ENCODE measurements at places on chromosomes 3 and 15.

DNA sequence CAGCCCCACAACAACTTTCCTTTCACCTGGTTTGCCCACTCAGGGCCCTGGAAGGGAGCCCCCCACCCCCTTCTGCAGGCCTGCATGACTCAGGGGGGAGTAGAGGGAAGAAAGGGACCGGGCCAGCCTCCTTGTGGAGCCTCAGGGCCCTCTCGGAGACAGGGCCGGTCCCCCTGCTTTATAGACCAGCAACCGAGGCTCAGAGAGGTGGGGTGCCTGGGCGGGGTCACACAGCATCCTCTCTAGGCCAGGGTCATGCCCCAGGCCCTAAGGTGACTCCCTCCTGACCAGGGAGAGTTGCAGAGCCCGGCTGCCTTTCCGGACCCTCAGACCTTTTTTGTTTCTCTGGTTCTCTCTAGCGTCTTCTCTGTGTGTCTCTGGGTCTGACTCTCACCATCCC lies 211.3 kb downstream of the TBC1D2B start:
- peak; percentile 49 for DNase-seq

DNA sequence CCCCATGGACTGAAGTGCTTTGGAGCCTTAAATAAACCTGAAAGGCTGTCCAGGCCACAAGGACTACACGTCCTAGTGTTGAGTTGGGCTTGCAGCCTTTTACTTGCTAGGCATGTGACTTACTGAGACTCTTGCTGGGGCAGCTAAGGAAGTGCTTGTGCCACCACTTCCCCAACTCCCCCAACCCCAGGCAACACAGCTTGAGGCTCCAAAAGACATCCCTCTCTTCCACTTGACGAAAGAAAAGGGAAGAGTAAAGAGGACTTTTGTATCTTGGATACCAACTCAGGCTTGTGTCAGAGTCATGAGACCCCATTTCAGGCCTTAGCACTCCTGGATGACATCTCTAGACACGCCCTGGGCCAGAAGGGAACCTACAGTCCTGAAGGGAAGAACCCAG lies 109.8 kb downstream of the XRN1 start:
- no peak for DNase-seq

DNA sequence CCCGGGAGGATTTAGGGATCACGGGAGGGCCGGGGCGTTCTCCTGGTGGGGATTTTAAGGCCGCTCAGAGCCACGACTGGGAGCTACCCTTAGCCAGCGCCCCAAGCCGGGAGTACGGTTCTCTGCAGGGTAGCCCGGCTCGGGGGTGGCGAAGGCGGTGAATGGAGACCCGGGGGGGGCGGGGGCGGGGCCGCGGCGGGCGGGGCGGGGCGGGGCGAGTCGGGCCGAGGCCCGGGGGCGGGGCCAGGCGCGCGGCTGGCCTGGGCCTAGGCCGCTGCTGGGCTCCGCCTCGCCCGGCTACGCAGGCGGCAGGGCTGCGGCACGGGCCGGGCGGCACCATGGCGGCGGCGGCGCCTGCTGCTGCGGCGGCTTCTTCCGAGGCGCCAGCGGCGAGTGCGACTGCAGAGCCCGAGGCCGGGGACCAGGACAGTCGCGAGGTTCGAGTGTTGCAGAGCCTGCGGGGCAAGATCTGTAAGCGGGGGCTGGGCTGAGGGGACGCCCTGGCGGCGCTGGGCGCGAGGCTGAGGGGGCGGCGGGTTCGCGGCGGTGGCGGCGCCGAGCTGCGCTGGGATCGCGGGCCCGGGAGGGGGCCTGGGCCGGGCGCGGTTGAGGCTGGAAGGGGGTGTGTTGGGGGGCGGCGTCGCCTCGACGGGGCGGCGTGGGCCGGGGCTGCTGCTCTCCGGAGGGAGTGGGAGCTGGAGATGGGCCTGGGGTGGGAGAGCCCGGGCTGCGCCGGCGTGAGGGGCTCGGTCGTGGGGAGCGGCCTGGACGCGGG lies at the start of gene RASA2:
Gene RASA2 (plus strand): TSS at position 282 of the 775 bp plus-strand sequence. CDS start 57 bp downstream, at position 339.
- DNase-seq, result peak; percentile 89

DNA sequence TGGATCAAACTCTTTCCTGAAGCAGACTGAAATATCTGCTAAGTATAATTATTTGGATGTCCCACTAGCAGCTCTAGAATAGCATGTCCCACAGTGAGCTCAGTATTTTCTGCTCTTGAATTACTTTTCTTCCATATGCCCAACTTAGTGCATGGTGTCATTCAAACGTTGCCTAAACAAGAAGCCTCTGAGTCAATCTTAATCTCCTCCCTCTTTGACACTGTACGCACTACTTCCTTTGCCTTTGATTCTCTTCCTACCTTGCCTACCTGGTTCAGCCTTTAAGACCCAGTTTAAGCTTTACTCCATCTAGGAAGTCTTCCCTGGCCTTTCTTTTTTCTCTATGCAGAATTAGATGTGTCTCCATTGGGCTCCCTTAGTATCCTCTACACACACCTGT lies 54.5 kb downstream of the SEC22A start:
- DNase-seq, result no peak

DNA sequence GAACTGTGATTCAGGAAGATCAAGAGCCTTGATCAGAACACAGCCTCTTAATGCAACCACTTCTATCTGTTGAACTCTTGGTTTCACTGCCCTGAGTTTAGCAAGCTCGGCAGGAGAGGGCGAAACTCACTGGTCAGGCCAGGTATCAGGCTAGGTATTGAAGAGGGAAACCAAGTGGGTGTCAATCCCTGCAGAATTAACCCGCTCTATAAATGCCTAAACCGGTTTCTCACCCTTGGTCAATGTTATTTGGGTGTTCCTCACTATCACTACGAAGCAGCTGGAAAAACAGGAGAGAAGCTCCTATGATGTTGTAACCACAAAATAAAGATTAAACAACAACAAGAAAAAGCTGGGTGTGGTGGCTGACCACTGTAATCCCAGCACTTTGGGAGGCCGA lies 23.9 kb downstream of the LIPH start:
- no peak for DNase-seq

DNA sequence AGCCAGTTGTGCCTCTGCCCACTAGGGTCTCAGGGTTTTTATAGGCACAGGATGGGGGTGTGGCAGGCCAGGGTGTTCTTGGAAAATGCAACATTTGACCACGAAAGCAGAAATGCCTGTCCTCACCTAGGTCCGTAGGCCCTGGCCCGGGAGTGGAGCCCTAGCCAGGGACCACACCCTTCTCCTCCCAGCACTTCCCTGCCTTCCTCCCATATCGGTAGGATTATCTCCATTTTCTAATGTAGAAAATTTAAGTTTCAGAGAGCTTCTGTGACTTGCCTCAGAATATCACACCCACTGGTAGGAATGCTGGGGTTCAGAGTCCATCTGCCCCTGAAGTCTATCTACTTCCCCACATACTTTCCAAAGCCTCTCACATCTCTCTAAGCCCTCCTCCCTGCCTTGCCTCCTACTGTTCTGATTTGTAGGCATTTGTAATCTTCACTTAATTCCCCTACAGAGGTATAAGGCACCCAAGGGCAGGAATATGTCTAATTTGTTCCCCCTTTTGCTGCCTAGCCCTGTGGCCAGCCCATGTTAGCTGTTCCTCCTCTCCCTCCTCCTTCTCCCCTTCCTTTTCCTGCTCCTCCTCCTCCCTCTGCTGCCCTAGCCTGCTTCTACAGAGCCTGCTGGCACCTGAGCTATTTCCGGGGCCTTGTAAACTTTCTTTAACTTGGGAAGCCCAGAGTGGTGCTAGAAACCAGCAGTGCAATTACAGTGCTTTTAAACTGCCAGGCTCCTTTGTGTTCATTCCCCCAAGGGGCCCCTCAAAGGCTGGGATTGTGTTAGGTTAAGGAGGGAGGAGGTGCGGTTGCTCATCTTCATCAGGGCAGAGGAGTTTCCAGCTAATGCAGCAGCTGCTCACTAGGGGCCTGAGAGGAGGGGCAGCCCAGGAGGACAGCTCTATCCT lies 71.1 kb downstream of the MRPL46 start:
- DNase-seq, result no peak

GRCh38 chr3:4376499-4376898 lies 73.3 kb downstream of the SETMAR start:
- DNase-seq, result no peak

DNA sequence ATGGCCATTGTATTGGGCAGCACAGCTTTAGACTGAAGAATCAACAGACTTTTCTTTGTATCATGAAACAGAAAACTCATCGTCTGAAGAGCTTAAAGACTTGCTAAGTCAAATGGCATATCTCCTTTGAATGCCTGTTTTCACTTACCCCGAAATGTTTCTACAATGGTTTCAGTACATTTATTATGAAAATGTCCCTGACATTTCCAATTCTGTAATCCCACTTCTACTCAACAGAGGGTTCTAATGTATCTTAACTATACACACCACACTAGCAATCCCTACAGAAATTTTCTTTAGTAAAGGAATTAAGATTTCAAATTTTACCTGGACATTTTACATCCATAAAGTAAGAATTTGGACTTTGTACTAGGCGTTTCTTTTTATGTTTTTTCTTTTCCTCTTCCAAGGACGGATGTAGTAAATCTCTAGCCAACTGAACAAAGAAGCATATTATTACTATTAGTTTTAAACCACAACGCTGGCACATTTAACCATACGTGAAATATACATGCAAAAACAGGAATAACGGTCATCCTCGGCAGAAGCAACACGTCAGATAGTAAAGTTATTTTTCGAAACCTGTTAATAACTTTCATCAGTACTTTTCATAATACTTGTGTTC lies 1.1 kb downstream of the RPS27L start:
- no peak for DNase-seq

- peak; percentile 81 for DNase-seq
Observed at GRCh38 chr15:89090791-89091626, 2.8 kb downstream of the ABHD2 start.

- DNase-seq, result no peak
Observed at GRCh38 chr15:87212041-87212440, 1044.5 kb downstream of the NTRK3 start.

GRCh38 chr3:94716326-94717018 lies 653.6 kb downstream of the NSUN3 start:
- no peak for DNase-seq

DNA sequence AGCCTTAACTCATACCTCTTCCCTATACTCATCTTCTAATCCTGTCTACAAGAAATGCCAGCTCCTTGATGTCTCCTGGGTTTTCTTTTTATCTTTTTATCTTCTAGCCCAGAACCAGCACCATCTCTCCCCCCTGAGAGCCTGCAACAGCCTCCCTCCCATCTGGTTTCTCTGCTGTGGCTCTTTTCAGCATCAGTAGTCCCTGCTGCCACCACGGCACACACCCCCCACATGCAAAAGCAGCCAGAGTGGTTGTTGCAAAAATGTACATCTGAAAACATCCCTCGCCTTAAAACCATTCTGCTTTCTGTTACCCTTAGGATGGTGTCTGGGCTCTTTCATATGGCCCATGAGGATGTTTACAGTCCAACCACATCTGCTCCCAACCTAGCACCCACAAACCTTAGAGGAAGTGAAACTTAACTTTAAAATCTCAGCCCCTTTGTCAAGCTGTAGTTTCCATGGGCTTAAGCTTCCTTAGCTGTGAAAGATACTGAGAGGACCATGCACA lies 775 bp downstream of the TTC21A start:
- DNase-seq, result no peak

- DNase-seq, result no peak
Observed at GRCh38 chr3:87448558-87448957, 172.2 kb upstream of the POU1F1 start.

- peak; percentile 82 for DNase-seq
Observed at GRCh38 chr3:184227481-184227935, 1.9 kb upstream of the VWA5B2 start.

DNA sequence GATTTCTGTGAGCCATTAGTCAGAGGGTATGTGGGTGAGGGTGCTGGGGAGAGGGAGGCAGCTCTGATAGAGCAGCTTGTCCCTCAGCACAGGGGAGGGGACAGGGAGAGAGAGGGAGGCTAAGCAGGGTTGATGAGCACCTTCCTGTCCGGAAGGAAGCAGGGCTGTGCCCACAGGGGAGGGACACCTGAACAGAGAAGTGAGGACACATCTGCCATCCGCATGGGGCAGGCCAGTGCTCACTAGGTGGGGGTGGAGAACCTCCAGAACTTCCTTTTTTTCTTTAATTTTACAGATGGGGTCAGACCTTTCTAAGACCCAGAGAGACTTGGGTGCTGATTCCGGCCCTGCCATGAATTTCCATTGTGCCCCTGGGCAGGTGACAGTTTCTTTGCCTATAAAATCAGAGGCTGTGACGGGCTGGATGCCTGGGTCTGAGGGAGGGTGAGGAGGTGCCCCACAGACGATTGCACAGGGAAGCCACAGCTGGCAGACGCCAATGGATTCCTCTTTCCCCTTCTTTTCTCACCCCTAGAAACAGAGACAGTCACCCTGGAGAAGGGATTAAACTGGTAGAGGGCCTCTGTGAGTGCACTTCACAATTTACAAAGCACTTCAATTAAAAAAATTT lies 4.1 kb upstream of the TGM5 start:
- DNase-seq, result no peak

GRCh38 chr15:52559575-52559974 lies 9.3 kb downstream of the ARPP19 start:
- DNase-seq, result peak; percentile 82

Measured in activated effector memory CD4-positive, alpha-beta T cell treated with anti-CD3 and anti-CD28 coated beads, Interleukin-2, amount 50 U/mL, for 16 hours (primary cell).